CD14-positive monocyte (primary cell): ENCODE measurements at places on chromosomes 13 and 19.

GRCh38 chr19:35194012-35194984 is 34.2 kb downstream of the FAM187B start:
- DNase-seq, result no peak

DNA sequence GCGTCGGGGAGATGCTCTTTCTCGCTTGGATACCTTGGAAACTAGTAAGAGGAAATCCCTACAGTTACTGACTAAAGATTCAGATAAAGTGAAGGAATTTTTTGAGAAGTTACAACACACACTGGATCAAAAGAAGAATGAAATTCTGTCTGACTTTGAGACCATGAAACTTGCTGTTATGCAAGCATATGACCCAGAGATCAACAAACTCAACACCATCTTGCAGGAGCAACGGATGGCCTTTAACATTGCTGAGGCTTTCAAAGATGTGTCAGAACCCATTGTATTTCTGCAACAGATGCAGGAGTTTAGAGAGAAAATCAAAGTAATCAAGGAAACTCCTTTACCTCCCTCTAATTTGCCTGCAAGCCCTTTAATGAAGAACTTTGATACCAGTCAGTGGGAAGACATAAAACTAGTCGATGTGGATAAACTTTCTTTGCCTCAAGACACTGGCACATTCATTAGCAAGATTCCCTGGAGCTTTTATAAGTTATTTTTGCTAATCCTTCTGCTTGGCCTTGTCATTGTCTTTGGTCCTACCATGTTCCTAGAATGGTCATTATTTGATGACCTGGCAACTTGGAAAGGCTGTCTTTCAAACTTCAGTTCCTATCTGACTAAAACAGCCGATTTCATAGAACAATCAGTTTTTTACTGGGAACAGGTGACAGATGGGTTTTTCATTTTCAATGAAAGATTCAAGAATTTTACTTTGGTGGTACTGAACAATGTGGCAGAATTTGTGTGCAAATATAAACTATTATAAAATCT is 2.7 kb upstream of the KCNRG start:
- no peak for DNase-seq

- DNase-seq, result no peak
Observed at GRCh38 chr13:36288794-36289391, 8.7 kb downstream of the CCDC169 start.

DNA sequence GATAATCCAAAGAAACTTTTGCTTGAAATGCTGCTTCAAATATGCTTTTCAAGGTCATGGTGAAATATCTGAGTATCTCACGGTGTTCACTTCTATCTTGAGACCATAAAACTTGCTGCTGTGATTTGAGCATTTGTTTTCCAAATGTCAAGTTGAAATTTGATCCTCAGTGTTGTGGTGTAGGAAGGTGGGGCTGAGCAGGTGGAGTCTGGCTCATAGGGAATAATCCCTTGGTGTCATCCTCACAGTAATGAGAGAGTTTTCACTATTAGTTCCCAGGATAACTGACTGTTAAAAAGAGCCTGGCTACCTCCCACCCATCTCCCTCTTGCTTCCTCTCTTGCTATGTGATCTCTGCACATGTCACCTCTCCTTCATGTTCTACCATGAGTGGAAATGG is 858.0 kb upstream of the SLITRK5 start:
- no peak for DNase-seq

- no peak for DNase-seq
Observed at GRCh38 chr13:86633346-86633745, 834.1 kb upstream of the SLITRK6 start.

- peak; percentile 41 for DNase-seq
Observed at GRCh38 chr19:3983936-3984583, 1.2 kb downstream of the EEF2 start.

- DNase-seq, result no peak
Observed at GRCh38 chr13:65660731-65661130, 1569.4 kb downstream of the PCDH9 start.

DNA sequence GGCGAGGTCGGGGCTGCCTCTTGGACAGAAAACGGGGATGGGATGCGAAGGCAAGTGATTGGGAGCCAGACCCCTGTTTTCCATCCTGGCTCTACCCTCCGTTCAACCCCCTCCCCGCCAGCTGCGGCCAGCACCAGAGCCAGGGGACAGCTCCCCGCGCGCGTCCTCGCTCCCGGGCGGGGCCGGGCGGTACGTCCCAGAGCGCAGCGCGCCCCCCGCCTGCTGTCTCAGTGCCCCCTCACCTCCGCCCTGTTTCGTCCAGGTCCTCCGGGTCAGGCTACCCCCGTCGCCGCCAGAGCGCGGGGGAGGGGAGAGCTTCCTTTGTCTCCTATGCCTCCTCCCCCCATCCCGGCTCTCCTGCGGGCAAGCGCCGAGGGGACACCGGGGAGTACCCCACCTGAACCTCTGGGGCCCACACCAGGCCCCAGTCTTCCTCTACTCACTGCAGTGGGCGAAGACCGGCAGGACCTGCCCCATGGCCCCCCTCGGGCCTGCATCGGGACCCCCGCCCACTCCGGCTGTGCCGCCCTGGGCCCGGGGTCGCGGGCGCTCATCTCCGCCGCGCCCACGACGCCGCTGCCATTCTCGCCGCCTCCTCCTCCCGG is 396 bp downstream of the RTN2 start:
- peak; percentile 25 for DNase-seq

DNA sequence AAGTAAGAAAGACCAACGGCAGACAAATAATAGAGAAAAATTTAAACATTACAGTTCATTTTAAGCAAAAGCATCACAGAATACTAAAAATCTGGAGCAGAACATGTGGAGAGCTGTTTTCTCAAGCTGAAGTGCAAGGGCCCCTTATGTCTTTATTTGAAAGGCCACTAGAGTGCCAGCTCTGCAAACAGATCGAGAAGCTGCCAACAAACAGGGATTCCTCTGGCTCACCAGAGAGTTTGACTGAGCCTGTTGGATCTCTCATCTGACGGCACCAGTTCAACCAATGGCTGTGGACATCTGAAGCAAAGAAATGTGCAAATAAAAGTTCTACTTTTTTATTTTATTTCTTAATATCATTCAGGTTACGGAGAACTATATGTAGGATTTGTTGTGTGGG is 119.7 kb downstream of the COL4A2 start:
- DNase-seq, result no peak

DNA sequence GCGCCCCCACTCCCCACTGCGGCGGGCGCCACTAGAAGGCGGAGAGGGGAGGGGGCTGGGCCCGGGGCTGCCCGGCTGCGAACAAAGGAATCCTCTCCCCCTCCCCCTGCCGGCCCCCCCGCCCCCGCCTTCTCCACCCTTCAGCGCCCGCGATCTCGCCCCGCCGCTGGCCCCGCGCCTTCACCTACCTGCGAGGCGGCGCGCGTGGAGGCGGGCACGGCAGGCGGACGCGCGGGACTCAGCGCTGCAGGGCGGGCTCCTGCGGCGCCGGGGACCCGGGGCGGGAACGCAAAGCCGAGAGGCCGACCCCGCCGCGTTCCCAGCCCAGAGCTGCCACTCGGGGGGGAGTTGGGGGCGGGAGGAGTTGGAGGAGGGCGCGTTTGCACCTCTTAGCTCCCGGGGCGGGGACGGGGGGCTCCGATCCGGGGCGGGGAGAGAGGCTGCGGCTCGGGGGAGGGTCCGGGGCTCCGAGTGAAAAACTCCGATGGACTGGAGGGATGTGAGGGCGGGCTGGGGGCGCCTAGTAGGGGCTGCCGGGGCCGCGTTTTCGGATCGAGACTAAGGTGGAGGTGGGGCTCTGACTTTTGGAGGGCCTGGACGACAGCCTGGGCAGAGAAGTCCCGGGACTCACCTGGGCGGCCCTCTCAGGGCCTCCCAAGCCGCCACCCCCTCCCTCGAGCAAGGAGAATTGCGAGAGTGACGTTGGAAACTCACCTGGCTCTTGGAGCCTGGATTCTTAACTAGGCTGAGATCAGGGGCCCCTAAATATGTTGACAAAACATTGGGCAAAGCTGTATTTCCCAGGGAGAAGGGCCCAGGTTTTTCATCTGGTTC is at the start of gene FBN3:
FBN3 (minus strand) TSS at position 332 of the 834 bp plus-strand sequence. CDS start 2,112 bp downstream, outside the sequence.
- DNase-seq, result no peak

GRCh38 chr13:32262165-32262564 is 53.0 kb downstream of the ZAR1L start:
- DNase-seq, result no peak

- DNase-seq, result no peak
Observed at GRCh38 chr13:57624565-57625435, 6.7 kb upstream of the PCDH17 start.

DNA sequence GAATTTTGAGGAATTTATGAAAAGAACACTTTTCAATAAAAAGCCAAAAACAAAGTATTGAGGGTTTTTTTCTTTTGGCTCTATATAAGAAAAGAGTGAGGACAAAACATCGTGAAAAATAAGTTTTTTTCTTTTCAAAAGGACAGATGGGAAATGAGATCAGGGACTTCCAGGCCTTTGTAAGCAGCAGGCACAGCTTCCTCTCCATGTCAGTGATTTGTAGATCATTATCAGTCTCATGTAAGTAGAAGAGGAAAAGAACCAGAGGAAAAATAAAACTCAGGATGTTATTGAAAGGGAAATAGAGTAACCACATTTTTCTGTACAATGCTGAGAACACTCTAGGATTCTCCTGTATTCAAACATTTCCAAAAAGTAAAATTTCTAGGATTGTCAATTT is 29.9 kb downstream of the DOCK9 start:
- no peak for DNase-seq

DNA sequence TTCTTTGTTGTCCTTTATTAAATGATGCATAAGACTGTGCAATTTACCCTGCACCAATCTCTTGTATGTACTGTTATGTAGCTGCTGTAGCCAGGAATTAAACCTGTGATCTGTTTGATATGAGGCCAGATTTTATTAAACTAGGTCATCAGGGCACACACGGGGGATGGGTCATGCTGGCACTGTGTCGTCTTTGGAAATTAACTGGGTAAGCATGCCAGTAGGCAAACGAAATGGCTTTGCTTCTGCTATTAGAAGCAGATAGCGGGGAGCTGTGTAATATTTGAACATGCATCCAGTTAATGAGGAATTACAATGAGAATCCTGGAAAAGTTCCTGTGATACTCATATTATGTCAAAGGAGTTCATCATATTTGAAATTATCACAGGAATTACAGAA is 23.5 kb downstream of the MTUS2 start:
- DNase-seq, result no peak

- DNase-seq, result no peak
Observed at GRCh38 chr13:35914662-35915061, 216.5 kb downstream of the DCLK1 start.

- DNase-seq, result no peak
Observed at GRCh38 chr19:54041969-54042606, 21.6 kb downstream of the VSTM1 start.

GRCh38 chr19:44003461-44004009 is 778 bp downstream of the ZNF230 start:
- DNase-seq, result no peak

DNA sequence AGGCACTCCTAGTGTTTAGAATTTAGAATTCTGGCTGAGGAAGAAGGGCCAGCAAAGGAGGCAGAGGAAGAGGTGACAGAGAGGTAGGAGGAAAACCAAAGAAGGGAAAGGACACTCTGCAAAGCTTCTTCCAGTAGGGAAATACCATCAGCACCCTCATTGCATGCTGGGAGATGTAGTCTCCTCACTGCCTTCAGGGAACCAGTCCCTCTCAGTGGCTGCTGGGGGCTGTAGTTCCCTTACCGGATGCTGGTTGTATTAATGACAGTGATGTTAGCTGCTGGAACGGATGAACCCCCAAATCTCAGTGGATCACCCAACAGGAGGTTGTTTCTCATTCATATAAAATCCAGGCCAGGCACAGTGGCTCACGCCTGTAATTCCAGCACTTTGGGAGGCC is 10.1 kb downstream of the GRIN2D start:
- peak; percentile 67 for DNase-seq
